MM.1S (cell line): ENCODE measurements at places on chromosomes 16 and 17.

DNA sequence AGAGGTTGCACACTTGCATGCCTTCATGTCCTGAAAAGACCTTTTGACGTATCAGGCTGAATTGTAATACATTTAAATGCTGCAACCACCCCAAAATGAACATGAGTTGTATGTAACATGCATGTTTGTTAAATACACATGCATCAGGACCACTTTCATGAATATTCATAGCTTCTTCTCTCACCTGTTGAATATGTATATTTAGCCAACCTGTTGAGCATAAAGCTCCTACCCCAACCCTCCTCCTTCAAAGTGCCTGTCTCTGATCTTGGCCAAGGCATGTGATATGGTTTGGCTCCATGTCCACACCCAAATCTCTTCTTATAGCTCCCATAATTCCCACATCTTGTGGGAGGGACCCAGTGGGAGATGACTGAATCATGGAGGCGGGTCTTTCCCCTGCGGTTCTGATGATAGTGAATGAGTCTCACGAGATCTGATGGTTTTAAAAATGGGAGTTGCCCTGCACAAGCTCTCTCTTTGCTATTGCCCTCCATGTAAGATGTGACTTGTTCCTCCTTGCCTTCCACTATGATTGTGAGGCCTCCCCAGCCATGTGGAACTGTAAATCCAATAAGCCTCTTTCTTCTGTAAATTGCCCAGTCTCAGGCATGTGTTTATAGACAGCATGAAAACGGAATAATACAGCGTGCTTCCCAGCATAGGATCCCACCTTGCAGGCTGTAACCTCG lies 3.8 kb upstream of the CRYM start:
- H3K4me1 ChIP-seq = no peaks in the 10 kb centered on the region
- H3K27ac ChIP-seq = no peak overlapping the region
- H3K27me3 ChIP-seq = no peaks in the 10 kb centered on the region
- H3K4me3 ChIP-seq = no peak overlapping the region
- DNase-seq = no peak
- no peaks in the 10 kb centered on the region for H3K36me3 ChIP-seq

GRCh38 chr17:52287611-52288010 lies 129.1 kb upstream of the CA10 start:
- H3K36me3 ChIP-seq = no peaks in the 10 kb centered on the region
- no peak for DNase-seq
- no peak overlapping the region for H3K27ac ChIP-seq
- no peaks in the 10 kb centered on the region for H3K4me1 ChIP-seq
- no peak overlapping the region for H3K4me3 ChIP-seq

DNA sequence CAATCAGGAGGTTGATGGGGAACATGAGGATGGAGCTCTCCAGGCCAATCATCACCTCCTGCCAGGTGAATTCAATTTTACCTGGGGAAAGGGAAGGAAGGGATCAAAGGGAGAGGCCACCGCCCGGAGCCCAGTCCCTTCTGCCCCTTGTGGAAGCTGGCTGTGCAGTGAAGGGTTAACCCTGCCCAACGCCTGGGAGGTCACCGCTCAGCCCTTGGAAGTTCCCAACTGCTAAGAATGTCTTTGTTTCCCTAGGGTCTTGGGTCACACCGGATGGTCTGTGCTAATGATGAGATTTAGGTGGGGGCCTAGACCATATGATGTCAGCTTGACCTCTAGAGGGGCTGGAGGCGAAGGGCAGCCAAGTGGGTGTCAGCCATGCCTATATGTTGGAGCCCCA lies 52.1 kb upstream of the GCSH start:
- no peaks in the 10 kb centered on the region for H3K36me3 ChIP-seq
- no peaks in the 10 kb centered on the region for H3K27me3 ChIP-seq
- H3K4me1 ChIP-seq = no peaks in the 10 kb centered on the region
- H3K4me3 ChIP-seq = no peak overlapping the region
- no peak overlapping the region for H3K27ac ChIP-seq
- no peak for DNase-seq

DNA sequence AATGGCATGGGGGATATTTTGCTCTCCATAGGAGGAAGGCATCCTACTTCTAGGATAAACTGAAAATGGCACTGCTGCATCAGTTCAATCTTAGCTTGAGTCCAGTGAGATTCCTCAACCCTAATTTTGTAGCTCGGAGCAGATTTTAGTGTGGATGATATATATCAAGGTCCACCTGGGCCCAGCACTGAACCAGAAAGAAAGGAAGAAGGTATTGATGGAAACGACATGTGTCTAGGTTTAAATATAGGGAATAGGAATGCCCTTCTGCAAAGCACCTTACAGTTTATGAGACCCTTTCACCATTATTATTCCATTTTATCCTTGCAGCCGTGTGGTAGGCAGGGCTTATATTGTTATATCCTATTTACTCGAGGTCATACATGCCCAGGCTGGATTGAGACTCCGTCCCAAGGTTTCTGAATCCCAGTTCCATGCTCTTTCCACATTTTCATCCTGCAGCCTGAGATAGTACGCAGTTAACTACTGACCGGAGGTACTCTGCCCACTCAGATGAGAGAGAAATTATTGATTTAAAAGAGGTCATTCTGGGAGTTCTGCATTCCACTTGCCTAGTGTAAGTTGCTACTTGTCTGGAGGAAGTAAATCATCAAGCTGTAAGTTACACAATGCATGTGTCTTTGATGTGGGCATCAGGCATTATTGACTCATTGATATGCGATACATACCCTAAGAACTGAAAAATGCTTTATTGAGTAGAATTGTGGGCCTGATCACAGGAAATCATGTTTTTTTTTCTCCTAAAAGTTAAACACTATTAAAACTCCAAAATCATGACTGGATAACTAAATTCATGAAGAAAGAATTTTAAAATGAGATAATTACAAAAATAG lies 10.1 kb downstream of the KRT39 start:
- no peak overlapping the region for H3K27ac ChIP-seq
- no peaks in the 10 kb centered on the region for H3K27me3 ChIP-seq
- no peak for DNase-seq
- H3K4me1 ChIP-seq = no peaks in the 10 kb centered on the region
- H3K4me3 ChIP-seq = no peak overlapping the region
